ENCODE measurements at places on chromosomes 4 and X.

- no peak for DNase-seq
Observed at GRCh38 chr4:147879676-147880075, 147.8 kb downstream of the ARHGAP10 start.

DNA sequence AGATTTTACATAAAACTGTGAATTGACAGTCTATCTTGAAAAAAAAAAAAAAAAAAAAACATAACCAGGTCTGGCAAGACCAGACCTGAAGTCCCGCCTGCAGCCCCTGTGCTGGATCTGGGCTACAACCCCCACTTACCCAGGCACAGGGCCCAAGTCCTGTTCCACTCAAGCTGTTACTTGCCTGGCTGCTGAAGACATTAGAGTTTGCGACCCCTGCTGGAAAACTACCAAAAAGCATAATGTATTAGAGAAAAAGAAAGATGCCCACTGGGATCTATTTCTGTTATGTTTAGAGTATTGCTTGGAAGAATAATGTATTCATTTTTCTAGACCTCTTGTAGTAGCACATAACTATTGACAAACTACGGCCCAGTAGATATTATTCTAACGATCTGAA lies 4.7 kb downstream of the HS3ST1 start:
- no peak for DNase-seq

DNA sequence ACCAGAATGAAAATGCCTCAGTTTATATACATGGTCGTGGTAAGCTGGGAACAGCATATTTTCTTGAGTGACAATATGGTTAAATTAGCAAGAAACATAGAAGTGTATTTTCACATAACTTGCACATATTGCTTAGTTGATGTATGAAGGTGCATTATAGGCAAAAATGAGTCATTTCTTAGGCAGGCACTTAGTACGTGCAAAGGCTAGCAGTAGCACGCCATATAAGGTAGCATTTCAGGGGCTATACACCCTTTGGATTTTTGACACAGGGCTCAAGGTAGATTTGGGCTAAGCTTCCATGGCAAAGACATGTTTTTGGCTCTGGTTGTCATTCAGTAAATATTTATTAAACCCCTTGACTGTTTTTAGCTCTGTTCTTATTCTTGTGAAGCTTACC lies 33.1 kb downstream of the PCDH7 start:
- DNase-seq: no peak

DNA sequence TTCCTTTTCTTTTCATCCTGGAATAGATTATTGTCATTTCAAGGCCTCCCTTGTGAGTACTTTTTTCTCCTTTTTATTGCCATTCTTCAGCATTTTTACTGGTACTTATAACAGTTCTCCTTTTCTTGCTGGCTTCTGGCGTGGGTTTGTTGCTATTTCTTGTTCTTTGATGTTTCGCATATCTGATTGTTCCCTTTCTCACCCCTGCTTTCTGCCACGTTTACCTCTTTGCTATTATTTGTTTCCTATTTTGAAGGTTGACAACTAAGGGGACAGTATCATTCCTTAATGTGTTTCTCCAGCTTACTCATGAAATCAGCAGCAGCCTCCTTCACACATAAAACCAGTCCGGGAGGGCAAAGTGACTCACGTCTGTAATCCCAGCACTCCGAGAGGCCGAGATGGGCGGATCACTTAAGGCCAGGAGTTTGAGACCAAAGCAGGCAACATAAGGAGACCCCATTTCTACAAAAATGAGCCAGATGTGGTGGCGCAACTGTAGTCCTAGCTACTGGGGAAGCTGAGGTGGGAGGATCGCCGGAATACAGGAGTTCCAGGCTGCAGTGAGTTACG lies 72.6 kb downstream of the DMD start:
- no peak for DNase-seq

GRCh38 chr4:25722964-25723363 lies 67.3 kb downstream of the SLC34A2 start:
- DNase-seq: no peak

- DNase-seq: no peak
Observed at GRCh38 chr4:120399826-120400225, 333.2 kb upstream of the MAD2L1 start.

GRCh38 chr4:145815626-145816025 lies 123.0 kb downstream of the ZNF827 start:
- DNase-seq: peak; percentile 59

- no peak for DNase-seq
Observed at GRCh38 chrX:45172890-45173289, 27.8 kb downstream of the DIPK2B start.

- DNase-seq: no peak
Observed at GRCh38 chrX:56803850-56804681, 75.0 kb downstream of the NBDY start.

GRCh38 chrX:109632906-109633504 lies 8.0 kb upstream of the KCNE5 start:
- no peak for DNase-seq

- no peak for DNase-seq
Observed at GRCh38 chr4:76897536-76898384, at the start of gene SOWAHB. TSS of gene SOWAHB (minus strand) at chr4:76898144. CDS start at chr4:76897849, 295 bp downstream.

DNA sequence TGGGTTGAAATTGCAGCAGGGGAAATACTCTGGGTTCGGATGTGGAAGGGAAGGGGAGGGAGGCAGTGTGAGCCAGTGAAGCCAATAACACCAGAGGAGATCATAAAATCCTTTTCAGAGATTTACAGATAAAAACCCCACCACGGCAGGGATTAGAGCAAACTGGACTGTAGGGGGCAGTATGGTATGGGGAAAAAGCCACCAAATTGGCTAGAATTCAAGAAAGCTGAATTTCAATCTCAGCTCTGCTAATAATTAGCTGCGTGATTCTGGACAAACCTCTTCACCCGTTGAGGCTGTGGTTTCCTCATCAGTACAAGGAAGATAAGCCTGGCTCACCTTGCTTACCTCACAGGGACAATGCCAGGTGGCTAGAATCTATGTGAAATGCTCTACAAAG lies 108.1 kb downstream of the ATG4A start:
- no peak for DNase-seq

DNA sequence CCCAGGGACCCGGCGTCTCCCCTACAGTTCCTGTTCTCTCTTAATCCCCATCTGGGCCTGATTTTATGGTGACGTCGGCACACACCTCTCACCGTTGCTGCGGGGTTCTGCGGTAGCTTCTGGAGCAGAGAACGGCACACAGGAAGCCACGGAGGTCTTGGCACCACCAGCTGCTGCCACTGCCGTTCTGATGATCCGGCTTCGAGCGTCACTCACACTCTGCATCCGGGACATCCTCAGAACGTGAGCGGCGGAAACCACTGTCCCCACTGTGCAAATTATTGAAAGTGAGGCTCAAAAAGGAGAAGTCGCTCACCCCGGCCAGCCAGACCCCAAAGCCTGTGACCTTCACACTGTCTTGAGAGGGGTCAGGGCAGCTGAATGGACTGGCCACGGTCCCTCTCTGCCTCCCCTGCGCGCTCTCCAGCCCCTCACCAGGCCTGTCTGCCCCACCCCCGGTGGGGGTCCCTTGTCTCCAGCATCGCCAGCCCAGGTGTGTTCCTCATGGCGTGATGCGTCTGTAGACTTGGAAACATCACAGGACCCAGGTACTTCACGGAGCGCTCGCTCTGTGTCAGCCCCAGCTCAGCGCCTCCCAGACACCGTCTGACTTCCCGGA lies 201.1 kb downstream of the AFAP1 start:
- no peak for DNase-seq

- no peak for DNase-seq
Observed at GRCh38 chr4:149279776-149280175, 535.9 kb downstream of the IQCM start.

- DNase-seq: no peak
Observed at GRCh38 chrX:143788265-143788664, 67.7 kb upstream of the SPANXN2 start.

DNA sequence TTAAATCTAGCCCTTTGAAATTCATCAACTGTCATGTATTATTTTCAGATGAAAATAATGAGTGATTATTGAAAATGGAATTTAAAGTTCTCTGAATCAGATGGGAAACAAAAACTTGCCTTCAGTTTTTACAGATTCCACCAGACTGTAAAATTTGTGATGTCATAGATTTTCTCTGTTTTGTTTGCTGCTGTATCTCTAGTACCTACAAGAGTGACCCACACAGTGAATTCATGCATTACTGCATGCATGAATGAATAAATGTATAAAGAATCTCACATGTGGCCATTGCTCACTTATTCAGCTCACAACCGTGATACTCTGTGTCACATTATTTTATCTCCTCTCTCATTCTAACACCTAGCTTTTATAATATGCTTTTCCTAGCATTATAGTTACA lies 532.2 kb upstream of the AGA start:
- no peak for DNase-seq

- no peak for DNase-seq
Observed at GRCh38 chrX:74438764-74439163, 17.5 kb downstream of the SLC16A2 start.

DNA sequence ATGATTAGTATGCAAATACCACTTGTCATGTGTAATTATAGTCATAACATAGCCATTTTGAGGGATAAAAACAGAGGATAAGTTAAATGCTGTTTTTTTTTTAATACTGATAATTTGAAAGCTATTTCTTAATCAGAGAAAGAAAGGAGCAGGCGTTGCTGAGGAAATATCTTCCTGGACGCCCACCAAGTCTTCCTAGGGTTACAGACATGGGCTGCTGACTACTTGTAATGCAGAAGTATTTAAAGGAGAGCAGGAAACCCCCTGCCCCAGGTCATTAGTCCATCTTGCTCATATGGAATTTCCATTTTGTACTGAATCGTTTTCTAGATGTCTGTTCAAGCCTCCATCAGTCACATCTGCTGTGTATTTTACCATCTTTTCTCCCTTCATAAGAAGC lies 176.2 kb downstream of the ADGRL3 start:
- DNase-seq: no peak

DNA sequence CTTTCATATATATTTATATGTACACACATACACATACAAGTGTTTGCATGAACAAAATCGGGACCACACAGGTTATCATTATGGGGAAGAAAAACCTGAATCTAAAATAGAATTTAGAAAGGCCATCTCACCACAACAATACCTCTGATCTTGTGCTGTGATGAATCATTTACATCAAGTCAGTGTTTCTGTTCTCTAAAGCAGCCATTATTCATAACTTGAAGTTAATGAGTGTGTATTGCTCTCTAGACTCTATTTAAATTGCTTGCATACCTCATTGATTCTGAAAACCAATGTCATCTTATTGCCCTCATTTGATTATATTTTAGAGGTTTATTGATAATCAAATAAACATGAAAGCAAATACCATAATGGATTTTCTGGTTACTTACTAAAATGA lies 71.6 kb downstream of the FAM114A1 start:
- DNase-seq: no peak

GRCh38 chr4:69831646-69832325 lies 28.2 kb downstream of the SULT1E1 start:
- no peak for DNase-seq

DNA sequence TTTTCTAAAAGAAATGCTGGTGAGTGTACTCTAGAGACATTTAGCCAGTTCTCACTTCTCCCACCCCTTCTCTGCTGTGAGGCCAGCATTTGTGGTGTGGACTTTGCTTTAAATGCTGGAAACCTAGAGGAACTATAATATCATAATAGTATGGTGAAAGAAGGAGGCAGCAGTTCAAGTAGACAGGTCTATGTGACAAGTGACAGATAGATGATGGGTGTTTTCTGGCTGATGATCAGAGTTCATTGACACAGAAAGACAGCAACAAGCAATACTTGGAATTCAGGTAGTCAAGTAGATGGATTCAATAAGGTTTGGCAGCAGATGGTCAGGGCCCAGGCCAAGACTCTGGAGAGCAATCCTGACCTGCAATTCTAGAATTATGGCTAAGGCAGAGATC lies 317.5 kb downstream of the PCDH7 start:
- DNase-seq: no peak

DNA sequence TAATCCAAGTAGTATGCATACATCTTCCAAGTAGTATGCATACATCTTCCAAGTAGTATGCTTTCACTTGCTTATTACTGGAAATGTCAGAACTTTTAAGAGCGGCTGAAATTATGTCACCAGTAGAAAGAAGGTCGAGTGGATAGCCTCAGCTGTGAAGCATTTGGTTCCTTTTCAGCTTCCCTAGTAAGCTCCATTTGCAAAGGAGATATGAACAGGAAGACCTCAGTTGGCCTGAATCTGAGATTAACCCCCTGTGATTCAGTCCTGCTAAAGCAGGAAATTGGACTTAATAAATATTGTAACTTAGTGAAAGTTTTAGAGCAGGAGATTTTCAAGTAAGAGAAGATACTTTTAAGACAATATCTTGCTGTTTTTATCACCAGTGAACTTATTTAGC lies 48.1 kb downstream of the PCDH7 start:
- DNase-seq: no peak

DNA sequence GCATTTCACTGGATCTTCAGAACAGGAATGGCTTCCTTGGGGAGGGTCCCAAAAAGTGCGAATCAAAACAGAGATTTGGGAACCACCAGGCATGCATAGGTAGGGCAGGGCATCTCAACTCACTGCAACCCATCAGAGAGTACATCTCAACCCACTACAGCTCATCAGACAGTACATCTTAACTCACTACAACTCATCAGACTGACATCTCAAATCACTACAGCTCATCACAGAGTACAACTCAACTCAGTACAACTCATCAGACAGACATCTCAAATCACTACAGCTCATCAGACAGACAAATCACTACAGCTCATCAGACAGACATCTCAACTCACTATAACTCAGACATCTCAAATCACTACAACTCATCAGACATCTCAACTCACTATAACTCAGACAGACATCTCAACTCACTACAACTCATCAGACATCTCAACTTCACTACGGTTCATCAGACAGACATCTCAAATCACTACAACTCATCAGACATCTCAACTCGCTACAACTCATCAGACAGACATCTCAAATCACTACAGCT lies 47.5 kb upstream of the CLDN34 start:
- DNase-seq: no peak

Data from AG04449 (cell line).